Nephron progenitor cell (in vitro differentiated cells): ENCODE measurements at places on chromosomes 2 and 18.
A peak's percentile ranks its signal among the peaks of the same experiment; 100 is the strongest.

GRCh38 chr2:73939419-73939818 lies 12.7 kb downstream of the DGUOK start:
- H3K4me1 ChIP-seq = no peaks in the 10 kb centered on the region
- H3K36me3 ChIP-seq = peaks cover 29% of the 10 kb centered on the region
- no peaks in the 10 kb centered on the region for H3K27me3 ChIP-seq
- H3K27ac ChIP-seq = peak overlapping the region; percentile 95

DNA sequence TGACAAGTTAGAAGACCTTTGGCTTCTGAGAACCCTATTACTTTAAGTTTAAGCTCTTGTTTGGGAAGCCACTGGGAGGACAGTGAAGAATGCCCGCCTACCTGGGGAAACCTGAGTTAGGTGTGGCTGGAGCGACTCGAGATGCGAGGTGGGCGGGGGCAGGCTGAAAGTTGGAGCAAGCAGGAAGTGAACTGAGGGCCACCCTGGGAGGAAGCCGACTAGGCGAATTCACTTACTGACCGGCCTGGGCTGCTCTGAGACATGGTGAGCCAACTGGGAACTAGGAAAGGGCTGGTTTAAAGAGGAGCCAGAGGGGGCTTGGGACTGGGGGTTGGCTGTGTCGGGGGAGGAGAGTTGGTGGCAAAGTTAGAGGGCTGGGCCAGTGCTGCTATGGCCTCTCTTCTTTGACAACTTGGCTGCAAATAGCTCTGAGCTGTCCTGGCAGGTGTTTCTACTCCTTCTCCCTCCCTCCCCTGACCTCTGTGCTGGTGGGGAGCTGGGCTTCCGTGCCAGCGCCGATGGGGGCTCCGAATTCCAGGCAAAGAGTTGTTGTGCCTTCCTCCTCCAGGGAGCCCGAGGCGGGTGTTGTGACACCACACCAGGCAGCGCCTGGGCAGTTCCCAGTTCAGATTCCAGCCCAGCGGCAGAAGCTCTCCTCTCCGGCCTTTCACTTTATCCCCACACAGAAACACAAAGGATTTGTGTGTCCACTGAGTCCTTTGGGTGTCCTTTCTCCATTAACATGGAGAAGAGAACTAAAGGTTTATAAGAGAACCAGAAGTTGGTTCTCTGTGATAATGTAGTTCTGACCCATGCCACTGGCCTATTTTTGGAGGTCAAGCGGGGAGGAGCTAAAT lies at the start of gene VAMP8:
Gene VAMP8, plus strand, starts transcription at position 201 of the 857 bp plus-strand sequence. Its CDS starts 61 bp downstream, at position 262.
- peaks cover 6% of the 10 kb centered on the region for H3K36me3 ChIP-seq
- peak; percentile 37 for DNase-seq
- H3K27ac ChIP-seq = peak within 1 kb of the TSS; percentile 99

- peaks cover 26% of the 10 kb centered on the region for H3K4me1 ChIP-seq
- peaks cover 3% of the 10 kb centered on the region for H3K27me3 ChIP-seq
- peaks cover 10% of the 10 kb centered on the region for H3K36me3 ChIP-seq
- no peak for DNase-seq
- no peak overlapping the region for H3K4me3 ChIP-seq
- H3K27ac ChIP-seq = peak overlapping the region; percentile 38
Measured at GRCh38 chr18:80176334-80177073, 67.4 kb downstream of the ADNP2 start.

- DNase-seq = no peak
- H3K4me3 ChIP-seq = no peak overlapping the region
- no peaks in the 10 kb centered on the region for H3K4me1 ChIP-seq
- H3K27me3 ChIP-seq = no peaks in the 10 kb centered on the region
- H3K36me3 ChIP-seq = peaks cover 55% of the 10 kb centered on the region
- no peak overlapping the region for H3K27ac ChIP-seq
Measured at GRCh38 chr2:151792589-151792988, 35.6 kb downstream of the ARL5A start.

DNA sequence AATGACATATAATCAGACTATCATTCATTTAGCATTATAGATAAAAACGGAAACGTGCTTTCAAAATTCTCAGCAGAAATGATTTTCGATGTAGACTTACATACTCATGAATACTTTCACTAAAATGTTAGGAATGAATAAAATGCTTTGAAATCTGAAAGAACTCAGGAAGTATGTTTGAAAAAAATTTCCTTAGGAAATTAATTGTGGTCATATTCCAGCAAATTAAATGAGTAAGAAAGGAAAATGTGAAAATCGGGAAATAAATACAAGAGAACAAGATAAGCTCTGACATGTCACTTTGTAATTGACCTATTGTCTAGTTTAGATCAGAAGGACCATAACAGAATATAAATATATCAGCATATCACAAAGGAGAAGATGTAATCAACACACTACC lies 981.0 kb upstream of the CDH2 start:
- no peak for DNase-seq
- no peaks in the 10 kb centered on the region for H3K36me3 ChIP-seq
- H3K4me1 ChIP-seq = no peaks in the 10 kb centered on the region
- no peak overlapping the region for H3K27ac ChIP-seq
- no peak overlapping the region for H3K4me3 ChIP-seq

DNA sequence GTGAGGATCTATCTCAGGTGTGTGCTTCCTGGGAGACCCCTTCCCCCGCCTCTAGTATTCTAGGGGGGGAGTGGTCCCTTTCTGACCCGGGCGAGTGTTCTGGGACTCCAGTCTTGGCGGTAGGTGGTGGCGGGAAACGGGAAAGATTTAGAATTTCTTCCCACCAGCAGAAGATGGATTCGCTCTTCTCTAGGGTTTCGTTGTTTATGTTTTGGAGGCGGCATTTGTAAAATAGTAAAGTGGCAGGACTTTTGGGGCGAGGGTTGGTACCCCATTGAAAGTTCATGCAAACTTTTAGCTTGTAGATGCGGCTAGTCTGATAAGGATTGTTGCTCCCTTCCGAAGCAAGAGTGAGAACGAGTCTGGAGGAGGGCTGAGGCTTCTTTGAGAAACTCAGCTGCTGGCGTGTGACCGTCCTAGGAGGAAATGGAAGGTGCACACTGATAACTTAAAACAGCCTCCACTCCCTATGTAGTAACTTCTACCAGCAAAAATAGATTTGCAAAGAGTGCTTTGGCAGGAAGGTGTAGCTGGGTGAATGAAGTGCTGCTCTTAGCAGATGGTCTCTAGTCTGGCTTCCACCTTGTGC lies 412 bp downstream of the GPD2 start:
- no peak for DNase-seq
- H3K4me1 ChIP-seq = peaks cover 48% of the 10 kb centered on the region
- H3K36me3 ChIP-seq = peaks cover 22% of the 10 kb centered on the region
- H3K4me3 ChIP-seq = peak overlapping the region; percentile 93

- DNase-seq = no peak
- no peaks in the 10 kb centered on the region for H3K36me3 ChIP-seq
- H3K4me3 ChIP-seq = no peak overlapping the region
- no peak overlapping the region for H3K27ac ChIP-seq
Measured at GRCh38 chr2:167420211-167420610, 531.9 kb downstream of the XIRP2 start.

- no peaks in the 10 kb centered on the region for H3K36me3 ChIP-seq
- H3K4me3 ChIP-seq = no peak overlapping the region
- no peak overlapping the region for H3K27ac ChIP-seq
- H3K27me3 ChIP-seq = peaks cover 15% of the 10 kb centered on the region
- DNase-seq = no peak
Measured at GRCh38 chr2:217086718-217087117, 226.9 kb upstream of the TNP1 start.

DNA sequence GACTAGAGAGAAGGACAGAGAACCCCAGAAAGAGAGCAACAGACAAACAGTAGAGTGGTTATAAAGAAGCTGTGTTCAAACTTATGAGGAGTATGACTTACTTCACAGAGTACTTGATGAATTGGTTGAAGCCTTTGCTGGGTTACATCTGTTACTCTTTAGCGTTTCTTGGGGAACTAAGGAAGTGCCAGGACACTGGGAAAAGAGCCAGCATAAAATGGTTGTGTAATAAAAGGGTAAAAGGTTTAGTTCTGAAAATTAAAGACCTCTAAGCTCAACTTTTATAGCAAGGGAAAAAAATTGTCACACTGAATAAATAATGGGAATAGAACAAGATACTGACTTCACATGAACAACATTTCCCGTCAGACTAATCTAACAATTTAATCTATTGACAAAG lies 17.0 kb upstream of the STAT4 start:
- no peaks in the 10 kb centered on the region for H3K27me3 ChIP-seq
- no peak overlapping the region for H3K4me3 ChIP-seq
- H3K4me1 ChIP-seq = peaks cover 23% of the 10 kb centered on the region

- peaks cover 49% of the 10 kb centered on the region for H3K27me3 ChIP-seq
- DNase-seq = no peak
- H3K36me3 ChIP-seq = no peaks in the 10 kb centered on the region
- peaks cover 24% of the 10 kb centered on the region for H3K4me1 ChIP-seq
Measured at GRCh38 chr2:44817673-44818335, 123.7 kb upstream of the SIX3 start.

GRCh38 chr18:74454279-74454751 lies 2.8 kb downstream of the DIPK1C start:
- H3K27ac ChIP-seq = no peak overlapping the region
- H3K4me1 ChIP-seq = peaks cover 50% of the 10 kb centered on the region
- DNase-seq = no peak
- peaks cover 48% of the 10 kb centered on the region for H3K27me3 ChIP-seq
- H3K36me3 ChIP-seq = no peaks in the 10 kb centered on the region
- no peak overlapping the region for H3K4me3 ChIP-seq

GRCh38 chr2:220219371-220219770 lies 591.9 kb downstream of the SLC4A3 start:
- no peaks in the 10 kb centered on the region for H3K36me3 ChIP-seq
- no peaks in the 10 kb centered on the region for H3K27me3 ChIP-seq
- peaks cover 28% of the 10 kb centered on the region for H3K4me1 ChIP-seq
- DNase-seq = no peak

DNA sequence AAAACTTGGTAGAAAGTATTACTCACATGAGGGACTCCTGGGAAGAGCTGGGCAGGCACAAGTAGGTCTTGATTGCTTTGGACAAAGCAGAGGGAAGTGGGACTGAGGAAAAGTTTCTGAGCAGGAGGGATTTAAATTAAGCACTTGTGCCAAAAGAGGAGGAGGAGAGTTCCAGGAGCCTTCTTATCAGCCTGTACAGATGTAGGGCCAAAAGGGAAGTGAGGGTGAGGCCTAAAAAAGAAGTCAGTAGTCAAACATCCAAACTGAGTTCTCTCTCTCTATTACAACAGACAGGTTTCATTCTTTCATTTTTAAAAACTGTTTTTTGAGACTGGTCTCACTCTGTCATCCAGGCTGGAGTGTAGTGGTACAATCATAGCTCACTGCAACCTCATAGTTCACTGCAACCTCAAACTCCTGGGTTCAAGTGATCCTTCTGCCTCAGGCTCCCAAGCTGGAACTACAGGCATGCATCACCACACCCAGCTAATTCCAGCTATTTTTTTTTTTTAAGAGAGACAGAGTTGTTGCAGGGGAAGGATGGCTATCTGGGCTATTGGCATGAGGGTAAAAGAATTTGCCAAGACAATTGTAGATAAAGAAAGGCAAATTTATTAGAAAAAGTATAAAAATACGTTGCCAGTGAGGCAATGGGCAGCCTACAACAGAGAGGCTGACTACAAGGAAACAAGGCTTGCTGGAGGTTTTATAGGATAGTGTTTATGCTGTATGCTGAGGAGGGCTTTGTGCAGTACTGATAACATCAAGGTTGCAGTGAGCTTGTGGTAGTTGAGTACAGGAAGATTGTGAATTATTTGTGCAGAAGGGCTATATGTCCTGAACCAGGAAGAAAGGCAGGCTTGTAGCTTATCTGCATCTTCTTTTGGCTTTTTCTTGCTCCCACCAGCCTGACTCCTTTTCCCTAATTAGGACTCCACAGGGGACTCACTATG lies 29.0 kb downstream of the CFAP210 start:
- H3K4me3 ChIP-seq = no peak overlapping the region
- peaks cover 4% of the 10 kb centered on the region for H3K4me1 ChIP-seq
- H3K27me3 ChIP-seq = no peaks in the 10 kb centered on the region
- H3K27ac ChIP-seq = peak overlapping the region; percentile 19
- no peaks in the 10 kb centered on the region for H3K36me3 ChIP-seq

- no peaks in the 10 kb centered on the region for H3K27me3 ChIP-seq
- DNase-seq = no peak
- H3K27ac ChIP-seq = no peak overlapping the region
- H3K4me1 ChIP-seq = no peaks in the 10 kb centered on the region
- H3K36me3 ChIP-seq = no peaks in the 10 kb centered on the region
- no peak overlapping the region for H3K4me3 ChIP-seq
Measured at GRCh38 chr2:79729532-79729931, 216.7 kb downstream of the CTNNA2 start.

DNA sequence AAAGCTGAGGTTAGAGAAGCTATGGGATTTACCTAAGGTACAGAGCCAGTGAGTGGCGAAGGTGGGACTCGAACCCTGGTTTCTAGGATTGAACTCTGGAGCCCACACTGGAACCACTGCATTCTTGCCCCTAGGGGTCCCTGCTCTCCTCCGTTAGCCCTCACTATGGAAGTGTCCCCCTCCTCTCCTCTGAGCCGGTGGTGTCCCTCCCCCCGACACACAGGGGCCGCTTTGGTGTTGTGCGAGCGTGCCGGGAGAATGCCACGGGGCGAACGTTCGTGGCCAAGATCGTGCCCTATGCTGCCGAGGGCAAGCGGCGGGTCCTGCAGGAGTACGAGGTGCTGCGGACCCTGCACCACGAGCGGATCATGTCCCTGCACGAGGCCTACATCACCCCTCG lies 8.5 kb upstream of the GMPPA start:
- H3K27me3 ChIP-seq = peaks cover 83% of the 10 kb centered on the region
- no peaks in the 10 kb centered on the region for H3K36me3 ChIP-seq
- DNase-seq = no peak
- H3K4me1 ChIP-seq = peaks cover 38% of the 10 kb centered on the region
- H3K27ac ChIP-seq = no peak overlapping the region
- H3K4me3 ChIP-seq = no peak overlapping the region

GRCh38 chr2:64686283-64686956 lies 32.7 kb upstream of the SERTAD2 start:
- H3K36me3 ChIP-seq = no peaks in the 10 kb centered on the region
- H3K27me3 ChIP-seq = no peaks in the 10 kb centered on the region
- H3K4me3 ChIP-seq = no peak overlapping the region
- H3K4me1 ChIP-seq = peaks cover 19% of the 10 kb centered on the region
- no peak overlapping the region for H3K27ac ChIP-seq
- no peak for DNase-seq
